Adipocyte (in vitro differentiated cells): ENCODE measurements at places on chromosomes 5 and 9.

GRCh38 chr5:111261610-111262009 is 37.4 kb downstream of the CAMK4 start:
- no peak for DNase-seq

GRCh38 chr9:110168486-110168885 is 39.5 kb downstream of the C9orf152 start:
- no peak for DNase-seq

DNA sequence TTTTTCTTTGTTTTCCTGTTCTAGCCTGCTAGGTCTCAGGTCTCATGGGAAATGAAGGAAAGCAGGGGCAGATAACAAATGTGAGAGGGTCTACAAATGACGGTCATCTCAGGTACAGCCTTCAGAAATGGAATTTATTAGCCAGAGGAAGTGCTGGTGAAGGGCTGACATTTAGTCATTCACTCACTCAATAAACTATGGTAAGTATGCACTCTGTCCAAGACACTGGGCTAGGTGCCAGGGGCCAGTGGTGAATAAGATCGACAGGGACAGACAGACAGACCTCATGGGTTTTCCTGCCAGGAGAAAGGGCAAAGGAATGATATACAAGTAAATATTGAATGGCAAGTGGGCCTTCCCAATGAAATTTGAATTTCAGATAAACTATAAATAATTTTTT is 6.3 kb downstream of the PDE6A start:
- peak; percentile 68 for DNase-seq

GRCh38 chr9:80233906-80234305 is 662.1 kb downstream of the TLE4 start:
- no peak for DNase-seq

DNA sequence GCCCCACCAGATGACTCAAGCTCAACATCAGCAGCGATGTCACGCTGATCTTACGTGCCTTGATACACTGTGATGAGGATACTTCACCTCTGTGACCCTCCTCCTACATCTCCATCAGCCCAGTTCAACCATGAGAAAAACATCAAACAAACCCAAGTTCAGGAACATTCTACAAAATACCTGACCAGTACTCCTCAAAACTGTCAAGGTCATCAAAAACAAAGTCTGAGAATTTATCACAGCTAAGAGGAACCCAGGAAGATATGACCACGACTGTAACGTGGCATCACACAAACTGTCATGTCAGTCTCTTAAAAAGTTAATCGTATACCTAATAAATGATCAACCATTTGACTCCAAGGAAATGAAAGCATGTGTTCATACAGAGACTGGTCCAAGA is 90.8 kb downstream of the COL23A1 start:
- DNase-seq, result no peak

- DNase-seq, result peak; percentile 17
These were observed 24.2 kb downstream of the ZBTB43 start for GRCh38 chr9:126829035-126829434.

DNA sequence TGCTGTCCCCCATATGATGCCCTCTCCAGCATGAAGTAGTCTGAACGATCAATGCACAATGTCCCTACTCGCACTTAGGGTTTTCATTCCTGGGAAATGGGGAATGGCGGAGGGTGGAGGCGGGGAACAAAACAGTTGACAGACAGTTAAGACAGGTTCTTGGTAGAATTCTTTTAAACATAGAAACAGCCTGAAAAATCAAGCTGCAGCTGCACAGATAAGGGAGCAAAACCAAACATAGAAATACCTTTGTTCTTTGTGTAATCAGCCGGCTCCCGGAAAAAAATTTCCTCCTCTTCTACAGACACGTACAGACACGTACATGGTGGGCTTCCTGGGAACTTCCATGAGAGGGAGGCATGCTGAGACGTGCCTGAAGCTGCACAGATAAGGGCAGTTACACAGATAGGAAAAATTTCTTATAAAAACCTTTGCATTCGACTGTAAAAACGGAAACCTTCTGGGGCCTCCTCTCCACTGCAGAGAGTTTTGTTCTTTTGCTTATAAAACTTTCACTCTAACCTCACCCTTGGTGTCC is 662.4 kb upstream of the PTPRD start:
- DNase-seq, result no peak

DNA sequence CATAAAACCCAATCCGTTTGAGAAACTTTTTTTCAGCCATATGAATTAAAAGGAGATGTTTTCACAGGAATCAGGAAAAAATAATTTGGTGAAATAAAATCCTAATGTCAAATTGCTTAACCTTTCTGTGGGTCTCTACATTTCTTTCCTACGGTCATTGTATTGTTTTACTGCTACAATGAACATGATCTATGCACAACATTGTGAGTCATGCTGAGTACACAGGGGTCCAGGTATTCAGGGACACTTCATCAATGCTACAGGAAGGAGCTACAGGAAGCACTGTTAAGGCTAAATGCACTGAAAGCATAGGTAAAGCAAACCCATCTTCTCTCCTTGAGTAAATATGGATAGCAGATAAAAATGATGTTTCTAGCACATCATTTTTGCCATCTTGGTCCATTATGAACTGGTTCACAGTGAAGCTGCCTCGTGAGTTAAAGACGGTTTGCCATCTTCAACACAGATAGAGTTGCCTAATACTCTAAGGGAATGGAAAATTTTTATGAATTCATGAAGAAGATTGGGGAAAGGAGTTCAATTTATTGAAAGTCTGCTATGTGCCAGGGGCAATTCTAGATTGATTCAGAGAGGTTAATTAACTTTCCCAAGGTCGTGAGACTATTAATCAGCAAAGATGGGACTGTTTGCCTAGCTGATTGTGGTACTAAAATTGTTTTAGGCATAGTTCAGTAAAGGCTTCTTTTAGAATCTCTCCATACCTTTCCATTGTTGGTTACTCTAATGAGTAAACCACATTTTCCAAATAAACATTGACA is 85.5 kb downstream of the DIRAS2 start:
- no peak for DNase-seq

DNA sequence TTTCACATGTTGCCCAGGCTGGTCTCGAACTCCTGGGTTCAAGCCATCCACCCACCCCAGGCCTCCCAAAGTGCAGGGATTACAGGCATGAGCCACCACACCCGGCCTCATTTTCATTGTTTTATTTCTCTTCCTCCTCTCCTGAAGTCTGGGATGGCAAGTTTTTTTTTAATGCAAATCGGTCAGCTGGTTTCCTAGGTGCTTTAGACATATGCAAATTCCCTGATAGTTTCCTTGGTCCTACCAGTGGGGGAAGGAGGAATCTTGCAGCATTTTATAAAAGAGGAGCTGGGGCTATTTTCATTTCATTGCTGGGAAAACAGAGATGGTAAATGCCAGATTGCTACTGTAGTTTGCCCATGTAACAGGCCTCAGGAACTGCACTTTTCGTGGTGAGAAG is 179.4 kb downstream of the ACTL7B start:
- DNase-seq, result no peak

- DNase-seq, result peak; percentile 34
These were observed 15.7 kb upstream of the TNC start for GRCh38 chr9:115133649-115134048.

GRCh38 chr9:35552837-35553236 is 52.2 kb upstream of the TESK1 start:
- DNase-seq, result peak; percentile 35

DNA sequence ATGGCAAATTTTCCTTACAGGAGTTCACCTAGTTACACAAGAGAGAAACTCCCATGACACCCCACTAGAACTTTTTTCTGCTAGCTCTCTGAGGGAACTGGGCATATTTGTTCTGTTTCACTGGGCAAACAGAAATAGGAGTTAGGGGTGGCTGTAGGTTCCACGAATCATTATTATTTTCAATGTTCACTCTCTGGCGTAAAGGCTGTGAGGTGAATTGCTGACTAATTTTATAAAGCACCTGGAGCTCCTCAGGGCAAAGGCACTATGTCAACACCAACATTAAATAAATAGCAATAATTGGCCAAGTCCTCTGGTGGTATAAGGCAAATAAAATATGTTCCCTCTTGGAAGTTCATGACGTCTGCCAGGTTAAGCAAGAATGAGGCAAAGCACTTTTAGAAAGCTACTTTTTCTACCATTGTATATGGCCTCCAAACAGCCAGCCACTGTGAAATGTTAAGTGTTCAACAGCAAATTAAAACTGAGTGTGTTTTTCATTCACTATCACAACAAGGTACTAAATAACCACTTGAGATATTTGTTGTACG is 344.6 kb downstream of the PDE4D start:
- no peak for DNase-seq

GRCh38 chr9:75167281-75167680 is 79.0 kb downstream of the OSTF1 start:
- DNase-seq, result no peak

- DNase-seq, result no peak
These were observed 344.8 kb downstream of the MTRR start for GRCh38 chr5:8213701-8214240.

DNA sequence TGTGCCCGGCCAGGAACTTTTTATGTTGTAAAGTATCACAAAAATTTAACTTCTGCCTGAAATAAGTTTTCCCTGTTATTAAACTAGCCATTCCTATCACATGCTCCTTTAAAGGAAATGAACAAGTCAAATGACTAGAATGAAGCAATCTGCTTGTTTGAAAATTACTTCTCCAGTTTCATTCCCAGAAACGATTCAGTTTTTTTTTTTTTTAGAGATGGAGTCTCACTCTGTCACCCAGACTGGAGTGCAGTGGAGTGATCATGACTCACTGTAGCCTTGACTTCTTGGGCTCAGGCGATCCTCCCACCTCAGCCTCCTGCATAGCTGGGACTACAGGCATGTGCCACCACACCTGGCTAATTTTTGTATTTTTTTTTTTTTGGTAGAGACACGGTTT is 13.3 kb upstream of the GNG10 start:
- peak; percentile 22 for DNase-seq

GRCh38 chr9:114243240-114243639 is 79.7 kb upstream of the ORM1 start:
- DNase-seq, result no peak

GRCh38 chr5:125376059-125376641 is 629.7 kb upstream of the ZNF608 start:
- no peak for DNase-seq

GRCh38 chr5:73387601-73388305 is 60.8 kb downstream of the FOXD1 start:
- no peak for DNase-seq

DNA sequence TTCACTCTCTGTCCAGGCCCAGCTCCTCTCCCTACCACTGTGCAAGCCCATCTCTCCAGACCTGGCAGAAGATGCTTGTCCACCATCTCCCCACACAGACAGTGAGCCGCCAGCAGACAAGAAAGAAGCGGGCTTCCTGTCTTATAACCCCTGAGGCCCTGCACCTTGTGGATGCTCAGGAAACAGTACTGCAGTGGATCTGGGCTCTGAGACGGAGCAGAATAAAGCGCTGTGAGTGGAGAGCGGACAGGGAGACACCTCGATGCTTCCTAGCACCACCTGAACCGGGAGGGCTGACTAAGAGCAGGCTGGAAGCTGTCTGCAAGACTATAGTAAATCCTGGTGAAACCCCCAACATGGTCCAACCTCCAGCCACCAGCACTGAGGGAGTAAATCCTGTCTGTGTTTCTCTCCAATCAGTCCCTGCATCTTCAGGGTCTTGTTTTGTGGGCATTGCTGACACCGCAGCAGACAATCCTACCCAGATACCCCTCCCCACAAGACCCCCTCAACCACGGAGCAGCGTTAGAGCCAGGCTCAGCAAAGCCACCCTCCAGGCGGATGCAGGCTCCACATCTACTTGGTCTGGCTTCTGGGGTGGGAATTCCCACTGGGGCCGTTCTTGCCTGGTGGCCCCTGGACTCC is 18.7 kb downstream of the ORM2 start:
- DNase-seq, result no peak

- peak; percentile 42 for DNase-seq
These were observed 1.2 kb upstream of the AJM1 start for GRCh38 chr9:136840877-136841645.

DNA sequence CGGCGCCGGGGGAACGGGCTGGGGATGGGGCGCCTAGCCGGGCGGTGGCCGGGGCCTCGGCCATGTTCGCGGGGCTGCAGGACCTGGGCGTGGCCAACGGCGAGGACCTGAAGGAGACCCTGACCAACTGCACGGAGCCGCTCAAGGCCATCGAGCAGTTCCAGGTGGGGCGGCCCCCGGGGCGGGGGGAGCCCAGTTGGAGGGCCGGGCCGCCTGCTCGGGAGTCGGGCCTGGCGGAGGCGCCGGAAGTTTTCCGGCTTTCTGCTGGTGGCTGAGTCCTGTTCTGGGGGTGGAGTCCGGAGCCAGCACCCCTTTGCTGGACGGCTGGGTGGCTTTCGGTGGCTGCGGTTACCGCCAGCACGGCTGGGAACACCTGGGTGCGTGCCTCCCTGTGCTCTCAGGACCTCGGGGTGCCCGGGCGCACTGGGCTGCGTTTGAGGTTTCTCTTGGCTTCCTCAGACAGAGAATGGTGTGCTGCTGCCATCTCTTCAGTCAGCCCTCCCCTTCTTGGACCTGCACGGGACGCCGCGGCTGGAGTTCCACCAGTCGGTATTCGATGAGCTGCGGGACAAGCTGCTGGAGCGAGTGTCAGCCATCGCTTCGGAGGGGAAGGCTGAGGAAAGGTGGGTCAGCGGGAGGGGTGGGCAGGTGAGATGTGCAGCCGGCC is 454 bp downstream of the NELFB start:
- DNase-seq, result no peak

- no peak for DNase-seq
These were observed 28.7 kb upstream of the KCNV2 start for GRCh38 chr9:2688636-2689035.

DNA sequence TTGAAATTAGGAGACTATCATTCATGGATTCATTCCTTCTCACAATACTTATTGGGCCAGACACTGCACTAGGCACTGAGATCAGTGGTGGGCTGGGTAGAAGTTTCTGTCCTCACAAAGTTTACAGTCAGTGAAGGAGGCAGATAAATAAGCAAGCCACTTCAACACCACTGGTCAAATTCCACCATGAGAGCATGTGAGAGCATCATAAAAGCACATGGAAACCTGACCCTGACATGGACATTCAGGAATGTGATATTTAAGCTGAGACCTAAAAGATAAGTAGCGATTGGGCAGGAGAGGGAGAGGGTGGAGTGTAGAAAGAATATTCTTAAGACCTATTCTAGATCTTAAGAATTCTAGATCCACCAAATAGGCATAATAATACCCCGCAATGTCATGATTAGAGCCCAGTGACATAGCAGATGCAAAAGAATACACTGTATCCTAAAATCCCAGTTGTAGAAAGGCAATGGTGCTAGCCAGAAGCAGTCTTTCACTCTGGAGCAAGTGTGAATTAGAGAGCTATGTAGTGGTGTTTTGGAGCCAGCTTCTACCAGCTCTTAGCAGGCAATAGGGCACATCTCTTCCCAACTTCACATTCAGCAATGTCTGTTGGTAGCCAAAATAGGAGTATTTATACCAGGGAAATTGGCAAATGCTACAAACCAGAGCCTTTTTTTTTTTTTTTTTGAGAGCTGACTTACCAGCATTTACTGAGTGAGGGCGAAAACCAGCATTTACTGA is 46.4 kb downstream of the SH3RF2 start:
- no peak for DNase-seq

- DNase-seq, result no peak
These were observed 3.6 kb downstream of the RXRA start for GRCh38 chr9:134329886-134330285.

DNA sequence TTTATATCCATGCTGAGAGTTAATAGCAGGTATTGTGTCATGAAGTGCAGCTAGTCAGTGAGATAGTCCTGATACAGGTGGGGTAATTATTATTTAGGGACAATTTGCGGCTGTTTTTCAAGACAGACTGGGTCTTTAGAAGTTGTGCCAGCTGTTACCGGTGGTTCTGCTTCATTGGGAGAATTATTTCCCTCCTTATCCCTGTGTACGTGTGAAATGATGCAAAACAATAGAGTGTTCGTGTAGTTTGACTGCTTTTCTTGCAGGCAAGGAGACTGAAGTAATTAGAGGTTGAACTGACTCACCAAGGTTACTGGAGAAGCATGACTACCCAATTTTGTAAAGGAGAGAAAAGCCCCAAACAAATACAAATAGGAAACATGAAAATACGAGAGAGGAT is 101.7 kb downstream of the ARRDC3 start:
- DNase-seq, result peak; percentile 80
